GM23338 (cell line): ENCODE measurements at places on chromosomes 1 and 21.

DNA sequence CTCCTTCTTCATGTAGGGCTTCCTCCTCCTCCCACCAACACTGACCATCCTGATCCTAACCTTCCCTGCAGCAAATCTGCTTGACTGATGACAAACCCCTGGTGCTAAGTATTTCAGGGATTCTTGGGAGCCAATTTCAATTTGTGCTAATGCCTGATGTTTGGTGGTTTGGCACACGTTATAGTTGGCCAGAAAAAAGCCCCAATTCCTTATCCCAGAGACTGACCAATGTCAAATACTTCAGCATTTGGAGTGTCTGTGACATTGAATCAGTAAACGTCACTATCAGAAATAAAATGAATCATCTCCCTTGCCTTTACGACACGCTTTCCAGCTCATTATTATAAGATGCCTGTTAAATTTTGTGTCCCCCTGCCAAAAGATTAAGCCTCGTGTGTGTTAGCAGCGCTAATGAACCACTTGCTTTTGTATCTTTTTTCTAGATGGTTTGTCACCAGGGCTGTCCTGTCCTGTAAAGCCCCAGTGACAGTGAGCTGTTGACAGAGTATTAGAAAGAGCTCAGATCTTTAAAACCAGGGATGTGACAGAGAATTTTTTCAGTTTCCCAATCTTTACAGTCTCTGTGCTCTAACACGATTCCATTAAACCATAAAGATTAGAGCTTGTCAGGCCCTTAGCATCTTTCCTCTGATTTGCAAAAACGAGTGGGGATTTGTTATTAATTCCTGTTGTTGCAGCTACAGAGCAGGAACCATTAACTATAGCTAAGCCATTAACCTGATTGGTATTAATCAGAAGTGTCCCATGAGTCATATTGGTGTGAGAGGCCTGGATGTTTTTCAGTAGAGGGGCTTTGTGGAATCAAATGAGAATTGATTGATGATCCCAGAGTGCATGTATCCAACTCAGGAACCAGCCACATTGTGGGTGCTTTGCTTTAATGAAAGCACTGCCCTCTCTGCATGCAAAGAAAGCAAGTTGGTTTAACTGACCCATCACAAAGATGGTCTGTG, 665.1 kb upstream of the PLXNA2 start:
- no peak for DNase-seq

- no peak for DNase-seq
These were observed 7.0 kb upstream of the ADORA1 start for GRCh38 chr1:203120325-203121153.

- DNase-seq, result peak; percentile 45
These were observed 105.0 kb downstream of the LEPR start for GRCh38 chr1:65525266-65526048.

GRCh38 chr1:65148548-65149350, 746 bp downstream of the AK4 start:
- DNase-seq, result peak; percentile 79

DNA sequence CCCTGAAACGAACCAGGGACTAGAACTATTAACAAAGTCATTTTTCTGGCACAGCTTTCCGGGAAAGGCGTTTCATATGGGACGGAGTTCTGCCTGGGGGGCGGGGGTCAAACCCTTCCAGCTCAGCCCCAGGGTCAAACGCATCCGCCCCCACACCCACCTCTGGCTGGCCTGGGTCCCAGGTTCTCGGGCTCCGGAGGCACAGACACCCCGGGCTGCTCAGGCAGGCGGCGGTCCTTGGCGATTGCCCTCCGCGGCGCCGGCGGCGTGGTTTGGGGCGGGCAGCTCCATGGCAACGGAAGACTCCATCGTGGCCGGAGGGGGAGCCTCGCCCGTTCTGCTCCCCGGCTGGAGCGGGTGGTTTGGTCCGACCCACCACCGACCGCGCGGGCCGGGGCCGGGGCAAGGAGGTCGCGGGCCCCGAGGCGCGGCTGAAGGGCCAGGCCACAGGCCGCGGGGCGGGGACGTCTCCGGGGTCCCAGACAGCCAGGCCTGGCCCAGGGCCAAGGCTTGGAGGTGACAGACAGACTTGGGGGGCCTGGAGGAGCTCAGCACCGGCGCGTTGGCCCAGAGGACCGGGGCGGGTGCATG, at the start of gene CFAP74:
CFAP74 (minus strand) TSS at position 246 of the 591 bp plus-strand sequence. CDS start 12,830 bp downstream, outside the sequence.
- DNase-seq, result peak; percentile 93
